ENCODE measurements at places on chromosomes 6 and 20. TPM values are rescaled to one million over a fixed set of nuclear protein-coding genes. Genes with fewer than 3 reads are reported as not detected.

ERVFRD-1 gene
- total RNA-seq = 0.57 TPM

RNF146 gene
- 48.6 TPM for total RNA-seq

TFB1M gene
- total RNA-seq = 28.3 TPM

DZANK1 gene
- 2.6 TPM for total RNA-seq

GNAS-AS1 gene
- 0.54 TPM for total RNA-seq

MTFR2 gene
- total RNA-seq = 2.6 TPM

B3GAT2 gene
- total RNA-seq = not detected

NELFE gene
- 44.9 TPM for total RNA-seq

All from mucosa of descending colon (tissue), 3 donors.